ENCODE measurements at places on chromosomes 11 and 22.

- DNase-seq: peak; percentile 85
These were observed 94.2 kb downstream of the ABTB2 start for GRCh38 chr11:34263441-34264091.

DNA sequence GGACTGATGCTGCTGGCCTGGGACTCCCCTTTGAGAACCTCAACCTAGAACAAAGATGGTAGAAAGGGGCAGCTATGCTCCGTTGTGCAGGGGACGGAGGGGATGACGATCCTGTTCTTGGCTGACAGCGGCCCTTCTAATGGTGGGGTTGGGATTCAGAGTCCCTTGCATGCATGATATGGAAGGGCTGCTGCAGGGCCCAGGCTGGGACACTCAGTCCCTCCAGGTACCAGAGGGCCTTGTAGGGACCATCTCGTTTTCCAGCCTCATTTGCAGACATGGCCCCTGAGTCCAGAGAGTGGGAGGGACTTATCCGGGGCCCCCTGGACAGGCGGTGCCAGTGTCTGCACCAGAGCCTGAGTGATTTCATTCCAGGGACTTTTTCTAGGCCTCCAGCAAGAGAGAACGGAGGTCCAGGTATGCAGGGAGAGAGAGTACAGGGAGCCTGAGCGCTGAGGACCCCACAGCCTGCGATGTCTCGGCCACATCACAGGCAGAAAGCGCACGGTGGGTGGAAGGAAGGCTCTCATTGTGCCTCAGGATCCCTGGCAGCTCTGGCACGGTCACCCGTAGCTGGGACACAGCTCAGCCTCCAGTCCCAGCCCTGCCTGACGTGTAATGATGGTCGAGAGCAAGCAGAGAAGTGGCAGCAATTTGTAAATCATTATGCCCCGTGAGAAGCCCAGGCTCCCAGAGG lies 860.8 kb downstream of the TBC1D22A start:
- DNase-seq: no peak

GRCh38 chr22:38081636-38081940 lies 2.4 kb downstream of the SLC16A8 start:
- DNase-seq: no peak

DNA sequence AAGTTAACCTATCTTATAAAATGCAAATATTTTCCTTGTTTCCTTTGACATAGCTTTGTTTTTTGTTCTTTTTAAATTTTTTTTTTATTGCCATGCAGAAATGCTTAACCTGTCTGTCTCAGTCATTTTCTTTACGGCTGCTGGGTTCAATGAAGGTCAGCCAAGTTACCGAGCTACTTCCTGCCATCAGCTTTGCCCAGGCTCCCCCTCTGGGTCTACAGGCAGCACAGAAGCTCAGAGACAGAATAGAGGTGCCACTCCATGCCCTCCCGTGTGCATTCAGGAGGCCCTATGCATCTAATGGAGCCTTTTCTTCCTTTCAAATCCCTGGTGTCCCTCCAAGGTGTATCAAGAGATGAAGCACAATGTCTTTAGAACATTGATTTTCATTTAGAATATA lies 411.0 kb upstream of the NARS2 start:
- no peak for DNase-seq

GRCh38 chr11:72123117-72123653 lies 10.7 kb upstream of the ANAPC15 start:
- no peak for DNase-seq

- DNase-seq: no peak
These were observed 4.4 kb downstream of the C11orf86 start for GRCh38 chr11:66979336-66979980.

DNA sequence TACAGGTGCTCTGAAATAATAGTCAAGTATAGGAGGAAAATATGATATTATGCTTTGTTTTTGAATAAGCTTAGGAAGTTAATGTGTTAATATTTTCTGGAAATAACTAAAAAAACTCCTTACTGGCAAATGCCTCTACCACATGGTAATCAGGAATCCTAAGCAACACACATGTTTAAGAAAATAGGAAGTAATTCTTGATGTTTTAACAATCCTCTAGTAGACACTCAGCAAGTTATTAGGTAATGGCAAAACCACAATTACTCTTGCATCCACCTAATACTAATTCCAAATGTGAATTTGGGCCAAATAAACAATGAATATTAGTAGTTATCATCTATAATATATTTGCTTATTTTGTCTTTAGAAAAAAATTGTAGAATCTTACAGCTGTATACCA lies 53.6 kb downstream of the SLC35F2 start:
- no peak for DNase-seq

- DNase-seq: no peak
These were observed 256.9 kb upstream of the CTSC start for GRCh38 chr11:88594274-88594950.

DNA sequence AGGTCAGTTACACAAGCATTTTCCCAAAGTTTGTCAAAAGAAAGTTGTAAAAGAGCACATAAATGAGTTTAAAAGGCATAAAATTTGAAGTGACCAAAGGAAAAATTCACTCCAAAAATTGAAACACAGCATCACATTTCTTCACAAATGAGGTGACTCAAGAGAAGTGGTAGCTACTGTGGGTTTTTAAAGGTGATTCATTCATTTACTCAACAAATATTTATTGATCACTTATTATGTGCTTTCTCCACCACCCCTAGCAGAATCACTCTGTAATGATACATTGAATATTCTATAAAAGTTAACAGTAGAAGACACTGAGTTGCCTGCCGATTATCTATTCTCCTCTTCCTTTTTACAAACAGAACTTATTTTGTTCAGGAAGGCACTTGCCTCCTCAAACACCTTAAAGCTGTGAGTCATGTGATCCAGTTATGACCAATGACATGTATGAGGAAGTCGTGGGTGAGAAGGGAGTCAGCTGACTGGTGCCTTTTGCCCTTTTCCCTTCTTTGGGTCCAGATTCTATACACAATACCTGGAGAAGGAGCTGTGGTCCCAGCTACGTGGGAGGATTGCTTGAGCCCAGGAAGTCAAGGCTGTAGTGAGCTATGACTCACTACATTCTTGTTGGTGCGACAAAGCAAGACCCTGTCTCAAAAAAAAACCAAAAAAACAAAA lies 67.7 kb upstream of the CLNS1A start:
- DNase-seq: peak; percentile 66

DNA sequence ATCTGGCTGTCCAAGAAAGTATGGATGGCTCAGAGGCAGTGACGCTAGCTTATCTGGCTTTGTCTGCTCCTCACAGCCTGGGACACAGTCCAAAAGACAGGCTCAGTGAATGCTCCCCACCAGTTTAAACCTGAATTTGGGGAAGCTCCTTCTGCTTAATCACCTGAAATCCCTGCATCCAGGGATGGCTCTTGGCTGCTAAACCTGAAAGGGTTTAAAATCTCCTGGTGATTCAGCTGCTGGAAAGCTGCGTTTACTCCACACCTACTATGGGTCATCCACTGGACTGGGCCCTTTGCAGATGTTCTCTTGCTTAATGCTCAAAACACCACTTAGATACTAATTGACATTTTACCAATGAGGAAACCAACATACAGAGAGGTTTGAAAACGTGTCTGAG lies 302.0 kb upstream of the NARS2 start:
- no peak for DNase-seq

DNA sequence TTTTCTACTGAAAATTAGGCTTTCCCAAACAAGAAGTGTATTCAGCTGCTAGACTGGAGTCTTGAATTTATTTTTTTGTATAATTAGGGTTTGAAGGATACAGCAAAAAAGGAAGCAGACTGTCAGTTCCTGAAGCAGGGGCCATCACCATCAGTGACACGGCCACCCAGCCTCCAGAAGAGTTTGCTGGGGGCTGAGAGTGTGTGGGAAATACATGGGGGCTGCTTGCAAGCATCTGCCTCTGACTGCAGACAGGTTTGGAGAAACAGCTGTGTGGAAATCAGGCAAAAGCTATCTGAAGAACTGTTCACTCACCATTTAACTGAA lies 23.0 kb downstream of the FZD4 start:
- no peak for DNase-seq

- DNase-seq: no peak
These were observed 57.9 kb downstream of the PANX1 start for GRCh38 chr11:94186342-94187203.

DNA sequence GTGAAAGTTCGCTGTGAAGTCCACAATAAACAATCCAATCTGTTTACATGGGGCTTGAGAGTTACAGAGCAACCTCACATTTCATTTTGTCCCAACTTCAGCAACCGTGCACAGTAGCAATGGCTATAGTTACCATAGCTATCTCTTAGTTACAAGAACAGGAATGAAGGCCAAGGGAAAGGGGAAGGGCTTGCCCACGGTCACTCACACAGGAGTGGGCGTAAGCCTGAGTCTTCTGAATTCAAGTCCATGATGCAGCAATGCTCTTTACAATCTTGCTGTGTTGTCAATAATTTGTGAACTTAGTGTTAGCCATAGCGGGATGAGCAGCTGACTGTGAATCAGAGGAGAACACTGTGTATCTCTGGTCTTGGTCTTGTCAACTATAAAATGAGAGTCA lies 102.9 kb downstream of the ADAMTS15 start:
- DNase-seq: no peak

GRCh38 chr11:47899801-47900200 lies 51.7 kb upstream of the NUP160 start:
- no peak for DNase-seq

DNA sequence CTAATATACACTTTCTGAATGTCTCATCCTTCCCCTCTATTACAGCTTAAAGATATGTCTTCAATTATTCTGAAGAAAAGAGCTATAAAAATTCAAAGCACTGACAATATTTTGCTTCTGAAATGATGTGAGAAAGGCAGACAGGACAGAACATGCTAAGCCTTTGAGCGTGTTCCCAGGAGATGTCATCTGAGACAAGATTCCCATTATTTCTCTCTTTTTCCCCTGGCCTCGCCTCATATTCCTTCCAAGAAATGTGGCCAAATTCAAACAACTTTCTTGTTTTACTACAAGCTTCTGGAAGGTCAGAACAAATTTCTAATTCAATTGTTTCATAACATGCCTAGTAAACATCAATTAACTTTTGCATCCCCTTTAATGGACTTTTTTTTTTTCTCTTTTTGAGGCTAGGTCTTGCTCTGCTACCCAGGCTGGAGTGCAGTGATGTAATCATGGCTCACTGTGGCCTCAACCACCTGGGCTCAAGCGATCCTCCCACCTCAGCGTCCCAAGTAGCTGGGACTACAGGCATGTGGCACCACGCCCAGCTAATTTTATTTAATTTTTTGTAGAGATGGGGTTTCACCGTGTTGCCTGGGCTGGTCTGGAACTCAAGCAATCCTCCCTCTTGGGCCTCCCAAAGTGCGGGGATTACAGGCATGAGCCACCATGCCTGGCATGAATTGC lies 37.1 kb upstream of the NFRKB start:
- no peak for DNase-seq

DNA sequence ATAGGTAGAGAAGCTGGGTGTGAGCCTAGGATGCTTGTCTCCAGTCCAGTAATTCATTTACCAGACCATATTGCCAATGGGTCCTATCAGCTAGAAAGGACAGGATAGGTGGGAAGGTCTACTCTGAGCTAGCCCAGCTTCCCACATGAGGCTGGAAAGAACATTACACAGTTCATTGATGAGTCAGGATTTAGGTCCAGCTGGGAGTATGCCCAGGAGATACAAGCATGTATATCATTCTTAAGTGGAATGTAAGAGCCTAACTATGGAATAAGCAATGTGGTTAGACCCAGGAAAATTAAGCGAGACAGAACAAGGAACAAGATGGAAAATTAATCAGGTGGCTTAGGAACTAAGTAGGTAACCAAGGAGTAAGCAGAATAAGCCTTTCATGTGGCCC lies 59.0 kb upstream of the TBCEL start:
- peak; percentile 47 for DNase-seq

DNA sequence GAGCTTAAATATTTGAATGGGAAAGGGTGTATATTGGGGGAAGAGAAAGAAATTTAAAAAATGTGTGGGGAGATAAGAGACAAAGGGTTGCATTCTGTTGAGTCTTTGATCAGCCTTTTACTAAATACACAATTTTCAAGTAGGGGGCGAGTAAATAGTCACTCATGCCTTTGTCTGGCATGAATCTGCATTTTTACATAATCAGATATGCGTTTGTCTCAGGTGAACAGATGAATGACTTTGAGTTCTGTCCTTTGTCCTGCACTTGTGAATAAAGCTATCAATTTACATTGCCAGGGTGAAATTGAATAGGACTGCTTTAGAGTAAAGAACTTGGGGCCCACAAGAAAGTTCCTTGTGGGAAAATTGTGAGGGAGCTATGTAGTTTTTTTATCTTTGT lies 523.6 kb upstream of the LUZP2 start:
- DNase-seq: no peak

- DNase-seq: no peak
These were observed 91.7 kb upstream of the GRAMD1B start for GRCh38 chr11:123338266-123338800.

GRCh38 chr22:25754527-25755202 lies 12.7 kb downstream of the MYO18B start:
- DNase-seq: peak; percentile 82

DNA sequence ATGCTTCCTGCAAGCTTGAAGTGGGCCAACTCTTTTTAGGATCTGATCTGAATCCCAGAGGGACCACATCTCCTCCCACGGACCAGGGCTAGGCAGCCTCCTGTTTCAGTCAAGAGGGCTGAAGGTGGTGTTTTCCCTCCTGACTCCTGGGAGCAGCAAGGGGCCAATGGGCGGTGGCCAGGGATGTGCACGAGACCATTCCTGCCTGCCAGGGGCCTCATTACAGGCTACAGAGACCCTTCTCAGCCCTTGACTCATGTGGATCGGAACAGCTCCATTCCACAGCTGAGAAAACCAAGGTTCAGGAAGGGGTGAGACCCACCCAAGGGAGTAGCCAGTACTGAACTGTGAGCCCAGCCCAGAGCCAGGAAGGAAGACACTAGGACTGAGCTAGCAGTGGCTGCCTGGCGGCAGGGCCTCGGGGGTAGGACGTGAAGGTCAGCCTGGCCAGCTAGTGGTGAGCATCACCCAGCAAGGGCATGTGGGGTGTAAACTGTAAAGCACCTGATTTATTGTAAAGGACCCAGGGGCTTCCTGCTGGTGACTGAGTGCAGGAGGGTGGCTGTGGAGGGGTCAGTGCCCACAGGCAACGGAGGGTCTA lies 3.4 kb upstream of the P2RY6 start:
- no peak for DNase-seq

GRCh38 chr22:25478111-25478510 lies 86.4 kb upstream of the GRK3 start:
- no peak for DNase-seq

GRCh38 chr22:41048791-41049717 lies 43.3 kb upstream of the EP300 start:
- DNase-seq: peak; percentile 87

GRCh38 chr11:66459138-66459778 lies 7.4 kb upstream of the PELI3 start:
- DNase-seq: peak; percentile 24
